ENCODE measurements at places on chromosomes 5 and 9.
A peak's percentile ranks its signal among the peaks of the same experiment; 100 is the strongest.

DNA sequence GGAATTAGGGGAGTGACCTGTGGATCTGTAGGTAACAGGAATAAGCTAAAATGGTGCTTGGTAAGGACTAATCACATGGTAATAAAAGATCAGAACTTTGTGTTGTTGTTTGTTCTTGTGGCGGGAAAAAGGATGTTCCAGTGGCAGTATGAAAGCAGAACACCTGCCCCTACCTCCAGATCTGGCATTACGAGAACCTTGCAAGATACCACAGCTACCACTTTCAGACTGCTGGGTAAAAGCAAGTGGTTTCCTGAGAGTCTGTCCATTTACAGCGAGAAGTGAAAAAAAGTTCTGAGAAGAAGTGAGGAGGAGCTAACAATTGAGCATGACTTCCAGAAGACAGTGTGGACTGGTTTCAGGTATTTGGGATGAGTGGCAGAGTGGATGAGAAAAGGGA, 252.5 kb downstream of the TLE4 start:
- DNase-seq, result no peak

- DNase-seq, result no peak
These were observed 56.0 kb upstream of the RARS1 start for GRCh38 chr5:168430296-168430695.

DNA sequence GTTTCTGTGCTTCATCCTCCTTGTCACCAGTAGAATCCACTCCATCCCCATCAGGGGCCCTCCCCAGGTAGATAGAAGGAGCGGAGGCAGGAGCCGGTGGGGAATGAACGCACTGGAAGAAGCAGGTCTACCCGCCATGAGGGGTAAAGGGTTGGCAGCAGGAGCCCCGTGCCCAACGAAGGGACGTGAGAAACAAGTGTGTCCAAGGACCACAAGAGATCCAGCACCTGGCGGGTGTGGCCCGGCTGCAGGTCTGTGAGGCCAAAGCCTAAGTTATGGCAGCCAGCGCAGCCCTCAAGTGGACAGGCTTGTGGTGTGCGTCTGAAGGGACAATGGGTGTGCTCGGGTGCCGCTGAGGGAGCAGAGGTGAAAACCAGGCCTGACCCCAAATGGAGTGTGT, 94.3 kb downstream of the IRX2 start:
- no peak for DNase-seq

GRCh38 chr9:131578021-131578420, 32.7 kb downstream of the PRRT1B start:
- DNase-seq, result no peak

DNA sequence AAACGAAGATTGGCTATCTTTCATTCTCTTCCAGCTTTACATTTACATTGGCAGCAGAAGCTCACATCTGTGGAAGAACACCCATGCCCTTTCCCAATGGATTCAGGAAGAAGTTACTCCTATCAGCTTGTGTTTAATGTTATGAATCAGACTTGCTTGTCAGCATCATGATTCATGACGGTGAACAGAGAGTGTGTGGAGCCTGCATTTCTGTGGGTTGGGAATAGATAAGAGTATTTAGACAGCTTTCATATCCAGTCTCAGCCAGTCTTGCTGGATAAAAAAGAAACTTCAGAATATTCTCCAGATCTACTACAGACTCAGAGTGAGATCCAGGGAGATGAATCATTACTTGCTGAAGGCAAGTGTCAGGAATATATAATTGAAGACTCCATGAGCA, 812.9 kb upstream of the ZNF608 start:
- no peak for DNase-seq

DNA sequence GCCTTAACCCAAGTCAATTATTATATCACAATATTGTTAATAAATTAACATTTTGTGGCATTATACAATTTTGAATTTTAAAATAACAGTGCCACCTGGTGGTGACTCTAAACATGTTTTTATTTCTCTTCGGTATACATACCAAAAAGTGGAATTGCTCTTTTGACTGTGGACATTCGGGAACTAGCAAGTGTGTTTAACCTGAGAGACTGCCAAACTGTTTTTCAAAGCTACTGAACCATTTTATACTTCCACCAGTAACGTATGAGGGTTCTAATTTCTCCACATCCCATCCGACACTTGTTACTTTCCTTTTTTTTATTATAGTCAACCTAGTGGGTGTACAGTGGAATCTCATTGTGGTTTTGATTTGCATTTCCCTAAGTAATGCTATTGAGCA, 18.3 kb upstream of the HSDL2 start:
- DNase-seq, result peak; percentile 82

GRCh38 chr5:56426693-56427092, 193.6 kb upstream of the ANKRD55 start:
- DNase-seq, result no peak

Measured in hematopoietic multipotent progenitor cell treated with erythropoietin and hydrocortisone succinate and interleukin-3 and kit ligand, for 6 days (in vitro differentiated cells).